Eye (tissue), 1 donor: ENCODE measurements at places on chromosomes 1 and 21.

DNA sequence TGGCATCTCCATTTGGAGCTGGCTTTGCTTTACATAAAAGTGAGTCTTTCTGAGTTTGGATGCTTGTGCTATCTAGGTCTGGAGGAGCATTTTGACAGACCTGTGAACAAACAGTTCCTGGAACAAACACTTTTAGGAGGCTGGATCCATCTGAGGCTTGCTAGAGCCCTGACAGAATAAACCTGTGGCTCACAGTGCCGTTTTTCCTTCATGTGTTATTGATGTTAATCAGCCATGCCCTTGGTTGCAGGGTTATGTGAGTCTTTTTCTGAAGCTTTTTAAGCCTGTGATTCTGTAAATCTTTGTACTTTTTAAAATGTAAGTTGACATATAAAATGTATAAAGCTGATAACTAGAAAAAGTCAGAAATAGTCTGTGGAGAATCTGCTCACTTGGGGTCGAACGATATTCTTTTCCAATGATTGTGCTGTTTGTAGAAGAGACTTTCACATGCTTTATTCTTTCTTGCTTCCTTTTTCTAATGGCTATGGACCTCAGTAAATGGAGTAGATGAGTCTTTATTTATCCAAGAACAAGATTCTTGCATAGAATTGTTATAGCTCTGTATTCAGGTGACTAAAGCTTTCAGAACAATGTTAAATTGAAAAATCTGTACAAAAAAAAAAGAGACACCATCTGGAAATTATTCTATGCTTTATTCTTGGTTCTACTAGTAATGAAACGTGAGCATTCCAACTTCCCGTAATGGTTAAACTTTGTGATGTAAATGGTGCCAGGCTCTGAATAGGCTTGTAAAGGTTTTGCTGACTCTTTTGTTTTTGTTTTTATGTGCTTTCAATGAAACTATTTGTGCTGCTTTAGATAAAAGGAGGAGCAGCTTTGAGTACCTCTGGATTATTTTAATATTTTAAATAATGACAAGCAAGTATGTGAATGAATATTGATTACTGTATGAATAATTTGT lies 53.7 kb downstream of the CACHD1 start:
- no peak for DNase-seq

GRCh38 chr1:15424146-15424667 lies 14.0 kb upstream of the CTRC start:
- no peak for DNase-seq

GRCh38 chr1:12618965-12619791 lies 1.2 kb upstream of the DHRS3 start:
- peak; percentile 78 for DNase-seq

DNA sequence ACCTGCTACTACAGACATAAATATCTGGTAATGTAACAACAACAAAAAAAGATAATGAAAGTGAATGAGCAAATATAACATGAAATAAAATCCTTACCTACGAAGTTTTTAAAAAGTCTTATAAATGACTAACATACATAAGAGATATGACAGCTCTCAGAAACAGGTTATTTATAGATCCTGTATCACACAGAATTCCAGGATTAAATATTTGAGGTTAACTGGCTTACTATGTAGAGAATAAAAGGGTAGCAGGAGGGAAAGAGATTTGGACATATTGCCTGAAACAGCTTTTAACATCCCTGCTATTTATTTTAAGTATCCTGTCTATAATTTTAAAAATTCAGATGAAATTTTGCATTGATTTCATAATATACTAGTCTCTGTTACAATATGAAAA lies 16.3 kb downstream of the MYSM1 start:
- no peak for DNase-seq

- DNase-seq = no peak
Measured at GRCh38 chr1:100565533-100565932, 27.6 kb downstream of the GPR88 start.

DNA sequence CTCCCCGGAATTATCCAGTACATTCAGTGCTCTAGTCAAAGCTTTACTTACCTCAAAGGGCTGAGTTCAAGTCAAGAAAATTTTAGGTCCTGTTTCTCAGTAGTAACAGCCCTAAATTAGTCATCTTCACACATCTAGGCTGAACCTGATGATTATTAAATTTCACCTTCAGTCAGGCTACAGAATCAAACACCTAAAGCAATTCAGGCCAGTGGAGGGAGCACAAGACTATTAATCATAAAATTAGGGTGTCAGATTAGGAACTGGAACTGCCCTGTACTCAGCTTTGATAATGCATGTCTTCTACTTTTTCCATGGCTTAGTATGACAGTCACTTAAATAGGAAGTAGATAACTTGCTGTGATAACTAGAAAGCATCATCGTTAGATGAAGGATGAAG lies 28.4 kb upstream of the BCAS2 start:
- DNase-seq = no peak

- peak; percentile 83 for DNase-seq
Measured at GRCh38 chr1:32703479-32704291, 1.1 kb upstream of the SYNC start.

DNA sequence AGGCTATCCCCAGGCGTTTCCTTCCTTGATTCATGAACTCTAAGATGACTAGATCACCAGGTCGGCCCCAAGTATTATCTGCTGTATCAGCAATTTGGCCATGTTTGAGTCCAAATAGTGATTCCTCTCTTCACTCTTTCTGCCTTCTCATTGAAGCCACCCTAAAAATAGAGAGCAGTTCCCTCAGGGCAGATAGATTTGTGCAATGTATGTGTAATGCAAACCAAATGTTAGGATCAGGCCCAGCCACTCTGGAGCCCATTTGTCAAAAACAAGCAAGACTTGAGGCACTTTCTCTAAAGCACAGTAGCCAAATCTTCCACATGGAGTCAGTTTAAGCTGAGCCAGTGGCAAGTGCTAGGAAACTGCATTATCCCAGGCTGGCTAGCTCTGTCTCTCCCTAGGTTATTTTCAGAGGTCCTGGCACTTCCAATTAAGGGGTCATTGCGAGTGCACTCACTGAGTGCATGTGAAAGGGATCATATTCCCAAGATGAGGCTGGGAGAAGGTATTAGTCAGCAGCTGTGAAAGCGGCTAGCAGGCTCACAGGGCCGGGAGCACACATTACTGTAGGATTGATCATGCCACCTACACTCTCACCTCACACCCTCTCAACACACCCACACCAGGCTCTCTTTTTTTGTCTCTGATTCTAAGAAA lies 97.9 kb upstream of the RAB3GAP2 start:
- peak; percentile 88 for DNase-seq

- no peak for DNase-seq
Measured at GRCh38 chr21:35681946-35682345, 378.4 kb downstream of the SETD4 start.

DNA sequence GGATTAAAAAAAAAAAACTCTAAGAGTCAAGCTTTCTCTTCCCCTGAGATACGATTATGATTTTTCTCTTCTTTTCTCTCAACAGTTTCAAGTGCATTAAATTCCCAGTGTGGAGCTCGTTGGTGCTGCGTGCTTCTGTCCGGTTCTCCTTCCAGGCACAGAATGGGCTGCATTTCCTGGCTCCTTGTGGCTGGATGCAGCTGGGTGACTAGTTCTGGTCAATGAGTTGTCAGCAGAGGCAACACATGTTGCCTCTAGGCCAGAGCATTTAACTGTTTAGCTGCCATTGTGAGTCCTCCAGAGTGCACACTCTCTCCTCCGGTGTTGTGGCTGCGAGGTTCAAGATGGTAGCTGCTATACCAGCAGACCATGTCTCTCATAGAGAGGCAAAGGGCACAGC lies 312.9 kb downstream of the RRAGC start:
- DNase-seq = no peak

- no peak for DNase-seq
Measured at GRCh38 chr1:33477451-33477850, 5.0 kb downstream of the ZSCAN20 start.

- DNase-seq = no peak
Measured at GRCh38 chr1:72498371-72498770, 216.0 kb upstream of the NEGR1 start.

DNA sequence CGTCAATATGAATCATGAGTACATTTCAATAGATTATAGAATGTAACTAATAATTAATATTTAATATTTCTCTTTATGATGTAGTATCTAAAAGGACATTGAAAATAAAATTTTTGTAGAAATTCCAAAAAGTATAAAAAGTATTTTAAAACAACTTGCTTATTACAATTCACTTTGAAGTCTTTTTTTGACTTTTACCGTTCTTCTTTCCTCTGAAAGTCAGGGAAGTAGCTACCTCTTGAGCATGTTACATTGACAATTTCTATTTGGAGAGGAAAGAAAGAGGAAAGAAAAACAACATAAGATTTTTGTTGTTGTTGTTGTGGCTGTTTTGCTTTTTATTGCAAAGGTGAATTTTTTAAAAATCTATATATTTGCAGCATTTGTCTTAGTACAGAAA lies 1.3 kb downstream of the PTPRC start:
- DNase-seq = no peak

DNA sequence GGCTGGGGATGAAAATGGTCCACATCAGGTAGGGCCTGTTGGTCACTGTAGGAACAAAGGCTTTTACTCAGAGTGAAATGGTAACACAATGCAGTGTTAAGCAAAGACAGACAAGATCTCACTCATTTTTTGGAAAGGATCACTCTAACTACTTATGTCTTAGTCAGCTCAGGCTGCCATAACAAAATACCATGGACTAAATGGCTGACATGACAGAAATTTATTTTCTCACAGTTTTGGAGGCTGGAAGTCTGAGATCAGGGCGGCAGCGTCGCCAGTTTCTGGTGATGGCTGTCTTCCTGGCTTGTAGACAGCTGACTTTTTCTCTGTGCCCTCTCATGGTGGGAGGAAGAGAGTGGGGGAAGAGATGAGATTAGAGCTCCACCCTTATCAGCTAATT lies 10.2 kb upstream of the MAGI3 start:
- no peak for DNase-seq

DNA sequence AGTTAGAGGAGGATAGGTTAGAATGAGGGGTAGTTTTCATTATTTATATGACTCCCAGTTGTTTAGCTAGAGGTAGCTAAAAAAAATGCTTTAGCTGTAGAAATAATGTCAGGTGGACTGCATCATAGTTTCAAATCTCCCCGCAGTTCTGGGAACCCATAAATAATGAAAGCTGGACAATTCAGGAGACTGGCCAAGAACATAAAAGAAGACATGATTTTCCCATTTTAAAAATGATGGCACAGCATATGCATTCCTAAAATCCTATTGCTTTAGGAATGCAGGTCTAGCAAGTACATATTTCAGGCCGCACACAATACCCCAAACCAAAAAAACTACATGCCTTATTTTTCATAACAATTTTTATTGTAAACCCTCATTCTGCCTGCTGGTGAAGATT lies 143.3 kb downstream of the CTH start:
- no peak for DNase-seq

DNA sequence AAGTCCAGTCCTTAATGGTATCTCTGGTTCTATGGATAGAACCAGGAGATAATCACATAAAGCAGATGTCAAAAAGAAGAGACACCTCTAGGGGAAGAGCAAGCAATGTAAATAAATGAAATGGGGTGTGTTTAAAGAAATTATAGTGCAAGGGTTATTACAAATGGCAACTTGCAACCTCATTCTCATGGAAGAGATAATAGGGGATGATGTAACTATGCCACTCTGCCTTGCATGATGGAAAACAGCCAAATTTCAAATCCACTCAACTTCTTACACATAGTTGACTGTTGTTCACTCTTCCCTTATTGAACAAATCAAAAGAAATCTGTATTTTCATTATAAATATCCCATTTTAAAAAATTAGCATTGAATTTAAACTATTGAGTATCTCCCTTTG lies 274.0 kb upstream of the TMPRSS15 start:
- DNase-seq = no peak

- no peak for DNase-seq
Measured at GRCh38 chr1:189774721-189775287, 702.9 kb downstream of the BRINP3 start.

DNA sequence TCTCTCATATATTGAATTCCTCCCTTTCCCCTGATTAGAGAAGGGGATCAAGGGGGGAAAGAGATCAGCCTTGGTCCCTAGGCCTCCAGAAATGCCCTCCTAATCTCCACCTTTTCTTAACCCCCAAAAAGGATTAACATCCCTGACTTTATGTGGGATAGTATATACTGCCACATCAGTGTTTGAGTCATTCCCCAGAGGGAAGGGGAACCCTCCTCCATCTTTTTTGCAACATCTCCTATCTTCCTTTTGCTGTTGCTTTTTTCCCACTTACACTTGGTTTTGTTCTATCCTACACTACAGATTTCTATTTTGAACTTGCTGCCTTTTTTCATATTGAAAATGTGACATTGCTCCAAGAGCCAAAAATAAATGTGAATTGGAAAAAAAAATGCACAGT lies 65.4 kb upstream of the PODN start:
- no peak for DNase-seq

DNA sequence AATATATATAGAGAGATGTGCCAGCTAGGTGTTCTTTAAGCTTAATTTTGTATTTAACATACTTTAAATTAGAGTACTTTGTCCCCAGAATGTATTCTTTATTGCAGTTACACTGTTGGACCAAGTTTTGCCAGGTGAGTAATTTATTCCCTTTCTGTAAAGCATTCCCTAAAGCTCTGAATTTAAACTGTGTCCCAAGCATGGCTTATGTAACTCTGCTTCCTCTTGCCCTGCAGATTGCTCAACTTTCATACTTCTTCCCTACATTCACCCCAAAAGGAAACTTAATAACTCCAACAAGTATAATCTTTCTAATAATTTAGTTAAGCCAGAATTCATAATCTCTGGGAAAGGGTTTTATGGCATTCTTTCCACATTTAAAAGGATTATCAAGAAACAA lies 5.6 kb downstream of the LYPLAL1 start:
- DNase-seq = no peak

- DNase-seq = peak; percentile 49
Measured at GRCh38 chr1:55420026-55420425, 204.9 kb upstream of the USP24 start.

DNA sequence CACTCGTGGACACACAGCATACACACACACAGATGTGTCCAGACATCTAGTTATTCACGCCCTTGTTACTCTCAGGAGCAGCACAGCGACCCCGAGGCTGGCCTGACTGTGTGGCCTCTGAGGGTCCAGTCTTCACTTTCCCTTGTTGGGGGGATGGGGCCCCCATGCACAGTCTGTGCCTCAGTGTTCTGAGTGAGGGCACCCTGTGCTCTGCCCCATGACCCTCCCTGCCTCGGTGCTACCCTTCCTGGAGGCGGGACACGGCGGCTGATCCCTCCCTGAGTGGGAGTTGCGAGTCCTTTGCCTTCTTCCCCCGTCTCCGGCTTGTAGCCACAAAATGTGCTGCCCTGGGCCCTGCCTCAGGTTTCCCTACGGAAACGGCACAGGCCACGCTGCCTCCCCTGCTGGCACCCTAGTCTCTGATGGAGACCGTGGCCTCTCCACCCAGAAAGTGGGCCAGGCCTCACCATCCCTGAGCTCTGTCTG lies 8.6 kb downstream of the CSTB start:
- no peak for DNase-seq
